ENCODE measurements at places on chromosomes 13 and 19. TPM values are rescaled to one million over a fixed set of nuclear protein-coding genes. Genes with fewer than 3 reads are reported as not detected.

CEACAM7 gene
- total RNA-seq: 0.10 TPM

KLF1 gene
- 0.05 TPM for total RNA-seq

TMEM86B gene
- total RNA-seq: 4.4 TPM

RNU6-9 gene
- total RNA-seq: not detected

LGALS13 gene
- not detected for total RNA-seq

MPV17L2 gene
- total RNA-seq: 7.9 TPM

ZNF549 gene
- 1.7 TPM for total RNA-seq

LIM2 gene
- total RNA-seq: not detected

DHDH gene
- 1.2 TPM for total RNA-seq

IZUMO2 gene
- total RNA-seq: not detected

MBD3L3 gene
- not detected for total RNA-seq

DCT gene
- not detected for total RNA-seq

CBLC gene
- not detected for total RNA-seq

C3 gene
- total RNA-seq: 50.2 TPM

KLK7 gene
- total RNA-seq: 0.09 TPM

MEDAG gene
- total RNA-seq: 0.36 TPM

CD79A gene
- 0.89 TPM for total RNA-seq

ATP4B gene
- not detected for total RNA-seq

CADM4 gene
- total RNA-seq: 8.7 TPM

ZNF430 gene
- 2.3 TPM for total RNA-seq

DHPS gene
- 46.6 TPM for total RNA-seq

KDELR1 gene
- 442 TPM for total RNA-seq

ZNF285 gene
- 2.3 TPM for total RNA-seq

MYO1F gene
- 0.37 TPM for total RNA-seq

LILRA2 gene
- total RNA-seq: not detected

MUC16 gene
- 0.03 TPM for total RNA-seq

HS6ST3 gene
- not detected for total RNA-seq

ACER1 gene
- not detected for total RNA-seq

ANKRD10 gene
- total RNA-seq: 45.3 TPM

PRSS57 gene
- 0.17 TPM for total RNA-seq

N4BP2L1 gene
- total RNA-seq: 0.48 TPM

THSD1 gene
- total RNA-seq: 5.4 TPM

KL gene
- total RNA-seq: 0.02 TPM

SERP2 gene
- total RNA-seq: not detected

AP1M2 gene
- 40.6 TPM for total RNA-seq

RGCC gene
- total RNA-seq: 11.8 TPM

FAM124A gene
- total RNA-seq: 2.3 TPM

GRIN2D gene
- total RNA-seq: 7.7 TPM
